NCI-H187 (cell line): ENCODE measurements at places on chromosomes 2 and 18.

DNA sequence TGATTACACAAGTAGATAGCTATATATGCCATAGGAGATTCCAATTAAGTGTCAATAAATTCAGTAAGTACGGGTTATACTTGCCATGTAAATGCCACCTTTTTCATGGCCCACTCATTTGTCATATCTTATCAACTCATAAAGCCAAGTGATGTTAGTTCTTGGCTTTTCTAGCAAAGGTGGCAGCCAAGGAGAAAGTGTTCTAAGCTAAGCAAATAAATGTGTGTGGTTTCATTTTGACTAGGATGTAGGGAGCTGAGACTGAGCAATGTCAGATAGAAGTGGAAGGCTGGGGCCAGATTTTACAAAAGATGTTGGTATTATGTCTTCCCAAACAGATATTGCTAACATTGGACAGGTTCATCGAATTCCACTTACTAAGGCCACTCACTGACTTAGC, 952.0 kb downstream of the SLC4A3 start:
- no peak for DNase-seq

DNA sequence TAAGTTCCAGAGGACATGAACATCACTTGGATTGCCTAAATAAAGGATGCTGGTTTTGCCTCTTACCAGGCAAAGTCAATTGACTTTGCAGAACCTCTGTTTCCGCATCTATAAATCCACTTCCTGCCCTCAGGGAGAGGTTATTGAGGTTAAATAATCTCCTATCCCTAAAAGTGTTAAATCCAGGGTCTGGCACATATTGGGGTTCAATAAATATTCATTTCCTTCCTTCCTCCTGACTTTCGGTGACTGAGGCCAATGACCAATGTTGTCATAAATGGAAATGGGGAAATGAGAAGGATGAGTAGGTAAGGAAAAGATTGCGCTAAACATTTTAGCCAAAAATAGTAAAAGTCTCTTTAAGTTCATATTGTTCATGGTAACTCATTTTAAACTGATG, 16.0 kb downstream of the BCL2 start:
- DNase-seq, result no peak

- DNase-seq, result no peak
Observed at GRCh38 chr2:46657042-46657504, 177.7 kb downstream of the TMEM247 start.

GRCh38 chr2:182144776-182145165, 159.1 kb downstream of the PPP1R1C start:
- no peak for DNase-seq

GRCh38 chr2:206084439-206084869, 1.5 kb downstream of the INO80D start:
- no peak for DNase-seq

DNA sequence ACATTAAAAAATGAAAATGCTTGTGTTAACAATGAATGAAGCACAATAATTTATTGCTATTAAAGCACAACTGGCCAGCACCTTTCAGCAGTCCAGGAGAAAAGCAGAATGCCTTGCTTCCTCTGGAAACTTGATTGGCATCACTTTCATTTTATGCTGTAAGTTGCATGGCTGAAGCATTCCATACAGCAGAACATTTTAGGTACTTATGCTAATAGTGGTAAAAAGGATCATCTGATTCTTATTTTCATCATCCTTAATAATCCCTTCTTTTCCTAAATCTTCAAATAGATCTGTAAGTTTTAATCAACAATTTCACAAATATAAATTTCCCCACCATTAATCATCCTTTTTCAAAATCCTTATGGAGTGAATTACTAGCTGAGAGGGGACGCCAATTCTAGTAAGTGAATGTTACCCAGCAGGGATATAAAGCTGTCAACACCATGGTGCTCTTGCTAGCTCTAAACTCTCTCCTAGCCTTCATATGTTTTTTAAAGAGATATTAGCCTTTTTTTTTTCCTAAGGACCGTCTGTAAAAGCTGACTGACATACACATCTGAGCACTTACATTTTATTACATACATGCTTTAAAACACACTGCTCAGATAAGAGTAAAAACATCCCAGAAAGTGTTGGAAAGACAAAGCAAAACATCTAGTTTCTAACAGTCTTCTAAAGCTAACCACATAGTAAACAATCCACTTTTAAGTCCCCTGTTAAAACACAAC, 5.3 kb downstream of the SATB2 start:
- no peak for DNase-seq
